PC-3 (cell line): ENCODE measurements at places on chromosomes 2 and 18. TPM values are rescaled to one million over a fixed set of nuclear protein-coding genes. Genes with fewer than 3 reads are reported as not detected.

DNA sequence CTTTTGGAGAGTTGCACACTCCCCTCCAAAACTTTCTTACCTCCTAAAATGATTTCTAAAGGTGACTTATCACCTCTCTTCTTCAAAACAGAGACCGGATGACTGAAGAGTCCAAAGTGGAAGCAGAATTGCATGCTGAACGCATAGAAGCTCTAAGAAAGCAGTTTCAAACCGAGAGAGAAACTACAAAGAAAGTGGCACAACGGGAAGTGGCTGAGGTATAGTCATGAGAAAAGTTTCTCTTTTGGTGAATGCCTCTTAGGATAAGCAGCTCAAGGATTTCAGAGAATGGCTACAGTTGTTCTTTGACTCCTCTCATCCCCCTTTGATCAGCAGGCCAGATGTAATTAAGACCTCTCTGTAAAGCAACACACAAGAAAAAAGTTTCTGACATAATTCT, 73.6 kb downstream of the GTF3C3 start:
- no peak overlapping the region for H3K4me3 ChIP-seq
- H3K27me3 ChIP-seq: no peaks in the 10 kb centered on the region
- H3K27ac ChIP-seq: no peak overlapping the region
- no peaks in the 10 kb centered on the region for H3K4me1 ChIP-seq
- no peak for DNase-seq

GRCh38 chr18:28404694-28405093, 227.8 kb upstream of the CDH2 start:
- H3K27me3 ChIP-seq: no peaks in the 10 kb centered on the region
- no peaks in the 10 kb centered on the region for H3K36me3 ChIP-seq
- no peak overlapping the region for H3K4me3 ChIP-seq
- DNase-seq: no peak

GRCh38 chr2:173134703-173135102, 59.1 kb downstream of the MAP3K20 start:
- no peaks in the 10 kb centered on the region for H3K36me3 ChIP-seq
- no peaks in the 10 kb centered on the region for H3K27me3 ChIP-seq
- no peak overlapping the region for H3K4me3 ChIP-seq

- no peaks in the 10 kb centered on the region for H3K4me1 ChIP-seq
- H3K4me3 ChIP-seq: no peak overlapping the region
- no peaks in the 10 kb centered on the region for H3K36me3 ChIP-seq
Measured at GRCh38 chr2:76938153-76938552, 584.0 kb downstream of the LRRTM4 start.

Gene SPDYA
- 0.69 and 1.3 TPM in 2 replicates for total RNA-seq

DNA sequence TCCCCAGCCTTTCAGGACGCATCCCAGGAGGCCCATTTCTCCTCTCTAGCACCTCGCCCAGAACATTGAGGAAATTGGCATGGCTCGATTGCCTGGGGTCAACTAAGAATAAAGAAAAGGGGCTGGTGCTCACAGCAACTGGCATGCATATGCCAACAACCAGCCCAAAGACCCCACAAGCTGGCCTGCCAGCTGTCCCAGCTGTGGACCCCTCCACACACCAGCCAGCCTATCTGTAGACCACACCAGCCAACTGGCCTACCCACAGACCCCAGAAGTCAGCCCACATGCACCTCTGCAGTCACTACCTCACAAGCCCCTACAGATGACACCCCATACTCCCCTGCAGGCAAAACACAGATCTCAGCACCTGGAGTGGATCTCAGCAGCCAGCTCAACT, 123.8 kb upstream of the ID2 start:
- H3K27ac ChIP-seq: no peak overlapping the region
- DNase-seq: no peak
- no peak overlapping the region for H3K4me3 ChIP-seq
- H3K36me3 ChIP-seq: no peaks in the 10 kb centered on the region
- H3K4me1 ChIP-seq: peaks cover 12% of the 10 kb centered on the region

Gene MAIP1
- total RNA-seq: 44.7 and 49.2 TPM in 2 replicates

Gene B3GNT7
- total RNA-seq: 11.0 and 11.2 TPM in 2 replicates

- H3K4me3 ChIP-seq: no peak overlapping the region
- DNase-seq: no peak
- no peaks in the 10 kb centered on the region for H3K36me3 ChIP-seq
- H3K27me3 ChIP-seq: peaks cover 8% of the 10 kb centered on the region
- no peak overlapping the region for H3K27ac ChIP-seq
Measured at GRCh38 chr2:230913406-230914143, 11.5 kb downstream of the GPR55 start.

Gene NT5C1B
- total RNA-seq: not detected in 2 replicates

- H3K27ac ChIP-seq: no peak overlapping the region
- DNase-seq: no peak
- no peak overlapping the region for H3K4me3 ChIP-seq
- H3K36me3 ChIP-seq: no peaks in the 10 kb centered on the region
Measured at GRCh38 chr18:36328916-36329315, 31.4 kb downstream of the FHOD3 start.

DNA sequence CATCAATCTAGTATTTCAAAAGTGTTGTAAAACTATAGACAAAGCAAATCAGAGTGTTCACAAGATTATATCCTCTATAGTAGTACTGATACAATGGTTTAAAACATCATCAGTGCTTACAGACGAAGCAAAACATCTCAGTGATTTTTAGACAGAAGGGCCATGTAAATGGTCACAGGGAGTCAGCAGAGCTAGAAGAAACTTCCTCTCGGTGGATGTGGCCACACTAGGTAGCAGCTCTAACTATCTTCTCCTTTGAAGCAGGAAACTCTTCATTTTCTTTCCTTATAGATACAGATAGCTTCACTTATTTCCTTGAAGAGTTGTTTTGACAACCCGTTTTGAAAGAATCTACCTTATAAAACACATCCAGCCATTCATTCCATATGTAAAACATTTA, 80.4 kb upstream of the CD226 start:
- peaks cover 3% of the 10 kb centered on the region for H3K36me3 ChIP-seq
- no peak for DNase-seq
- H3K4me3 ChIP-seq: no peak overlapping the region
